Left lung (tissue), 14 donors: ENCODE measurements at places on chromosomes 5 and 9. TPM values are rescaled to one million over a fixed set of nuclear protein-coding genes. Genes with fewer than 3 reads are reported as not detected.

DNA sequence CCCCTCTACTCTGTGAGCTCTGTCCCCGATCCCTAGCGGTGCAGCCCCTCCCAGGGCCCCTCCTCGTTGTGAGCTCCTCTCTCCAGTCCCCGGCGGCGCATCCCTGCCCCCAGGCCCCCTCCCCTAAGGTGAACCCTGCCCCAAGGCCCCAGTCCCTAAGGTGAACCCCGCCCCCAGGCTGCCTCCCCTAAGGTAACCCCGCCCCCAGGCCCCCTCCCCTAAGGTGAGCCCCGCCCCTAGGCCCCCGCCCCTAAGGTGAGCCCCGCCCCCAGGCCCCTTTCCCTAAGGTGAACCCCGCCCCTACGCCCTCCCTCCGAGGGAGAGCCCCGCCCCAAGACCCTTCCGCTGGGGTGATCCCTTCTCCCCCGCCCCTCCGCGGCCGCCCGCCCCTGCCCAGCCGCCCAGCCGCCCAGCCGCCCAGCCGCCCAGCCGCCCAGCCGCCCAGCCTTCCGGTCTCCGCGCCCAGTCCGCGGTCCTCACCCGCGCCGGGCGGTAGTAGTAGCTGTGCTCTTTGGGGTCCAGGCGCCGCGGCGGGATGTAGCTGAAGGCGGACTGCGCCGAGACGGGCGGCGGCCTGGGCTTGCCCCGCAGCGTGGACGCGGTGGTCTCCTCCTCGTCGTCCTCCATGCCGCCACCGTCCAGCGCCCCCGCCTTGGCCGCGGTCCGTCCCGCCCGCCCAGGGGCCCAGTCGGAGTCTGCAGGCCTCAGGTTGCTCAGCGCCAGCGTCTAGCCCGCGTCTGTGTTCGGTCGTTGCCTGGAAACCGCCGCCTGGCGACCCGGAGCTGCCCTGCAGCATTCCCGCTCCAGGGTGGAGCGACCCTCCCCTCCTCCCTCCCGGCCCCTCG is at the start of gene CFAP90:
Gene CFAP90, minus strand, starts transcription at position 739 of the 845 bp plus-strand sequence. Its CDS starts 112 bp downstream, at position 627.
- DNase-seq = peak; percentile 89

DNA sequence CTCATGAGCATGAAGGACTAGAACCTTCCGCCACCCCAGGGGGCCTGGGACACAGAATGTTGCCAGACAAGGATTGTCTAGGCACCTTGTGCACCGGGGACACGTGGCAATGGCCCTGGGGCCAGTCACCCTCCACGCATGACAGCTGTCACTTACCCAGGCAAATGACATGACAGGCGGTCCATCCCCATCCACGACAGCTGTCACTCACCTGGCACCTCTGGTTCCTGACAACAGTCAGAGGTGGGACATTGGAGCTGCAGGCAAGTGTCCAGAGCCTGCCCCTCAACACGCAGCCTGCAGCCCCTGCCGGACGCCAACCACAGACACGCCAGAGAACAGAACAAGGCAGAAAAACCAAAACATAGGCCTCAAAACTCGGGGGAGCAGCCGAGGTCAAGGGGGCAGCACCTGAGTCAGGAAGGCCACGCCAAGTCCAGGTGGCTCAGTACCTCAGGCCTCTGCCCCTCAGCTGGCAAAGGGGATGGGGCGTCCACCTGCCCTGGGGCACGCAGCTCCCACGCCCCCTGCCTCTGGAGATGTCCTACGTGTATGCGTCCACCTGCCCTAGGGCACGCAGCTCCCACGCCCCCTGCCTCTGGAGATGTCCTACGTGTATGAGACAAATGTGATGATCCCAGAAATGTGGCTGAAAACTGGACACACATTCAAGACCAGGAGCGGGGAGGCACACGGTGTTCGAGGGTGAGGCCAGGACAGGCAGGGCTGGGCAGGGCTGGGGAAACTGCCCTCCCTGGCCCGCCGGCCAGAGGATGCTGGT is 14.5 kb downstream of the VAV2 start:
- no peak for DNase-seq

Gene CSF2
- polyA plus RNA-seq = 0.44 TPM

- DNase-seq = no peak
Measured at GRCh38 chr5:132176987-132177386, 50.7 kb downstream of the P4HA2 start.

GRCh38 chr9:14272927-14273528 is 40.9 kb downstream of the NFIB start:
- no peak for DNase-seq

DNA sequence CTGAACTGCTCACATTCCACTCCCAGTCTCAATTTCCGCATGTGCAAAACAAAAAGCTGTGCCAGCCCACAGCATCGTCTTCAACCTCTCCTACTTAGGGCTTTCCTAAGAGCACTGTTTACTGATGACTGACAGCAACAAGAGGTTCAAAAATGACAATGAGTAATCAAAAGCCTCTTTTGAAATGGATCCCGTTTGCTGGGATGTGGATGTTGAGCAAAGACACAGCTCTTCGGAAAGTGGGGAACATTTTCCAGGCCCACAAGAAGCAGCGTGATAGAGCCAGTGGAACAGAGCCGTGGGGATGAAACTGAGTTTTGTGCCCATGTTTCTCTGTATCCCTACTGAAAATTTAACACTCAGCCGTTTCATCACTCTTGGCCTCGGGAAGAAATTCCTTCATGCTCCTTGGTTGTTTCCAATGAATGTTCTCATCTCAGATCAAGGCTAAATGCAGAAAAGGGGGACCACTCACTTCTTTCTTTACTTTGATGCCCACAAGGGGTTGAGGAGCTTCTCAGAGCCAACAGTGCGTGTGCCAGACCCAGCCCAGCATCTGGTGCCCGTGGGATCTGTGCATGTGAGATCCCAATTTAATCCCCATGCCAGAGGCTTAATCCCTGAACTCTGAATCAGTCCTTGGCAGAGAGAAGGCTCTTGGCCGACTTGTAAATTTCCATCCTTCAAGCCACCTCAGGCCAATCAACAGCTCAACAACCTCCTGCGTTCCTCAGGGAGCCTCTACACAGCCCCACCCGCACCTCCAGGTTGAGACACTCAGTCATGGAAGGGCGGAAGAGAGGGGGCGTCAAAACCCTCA is 230.2 kb upstream of the DAPK1 start:
- no peak for DNase-seq

DNA sequence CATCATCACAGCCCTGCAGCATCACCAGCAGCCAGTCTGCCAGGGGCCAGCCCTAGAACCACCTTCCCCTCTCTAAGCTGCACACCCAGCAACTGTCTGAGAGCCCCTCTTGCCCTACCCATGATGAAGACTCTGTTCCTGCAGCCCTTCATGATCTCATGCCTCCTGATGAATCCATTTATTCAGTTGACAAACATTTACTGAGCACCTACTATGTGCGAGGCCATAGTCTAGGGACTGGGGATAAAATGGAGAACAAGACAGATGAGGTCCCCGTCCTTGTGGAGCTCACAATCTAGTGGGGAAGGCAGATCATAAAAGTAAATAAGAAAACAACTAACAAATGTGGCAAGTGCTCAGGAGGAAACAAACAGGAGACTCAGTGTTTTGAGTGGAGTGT is 96.3 kb downstream of the PCDH1 start:
- no peak for DNase-seq

DNA sequence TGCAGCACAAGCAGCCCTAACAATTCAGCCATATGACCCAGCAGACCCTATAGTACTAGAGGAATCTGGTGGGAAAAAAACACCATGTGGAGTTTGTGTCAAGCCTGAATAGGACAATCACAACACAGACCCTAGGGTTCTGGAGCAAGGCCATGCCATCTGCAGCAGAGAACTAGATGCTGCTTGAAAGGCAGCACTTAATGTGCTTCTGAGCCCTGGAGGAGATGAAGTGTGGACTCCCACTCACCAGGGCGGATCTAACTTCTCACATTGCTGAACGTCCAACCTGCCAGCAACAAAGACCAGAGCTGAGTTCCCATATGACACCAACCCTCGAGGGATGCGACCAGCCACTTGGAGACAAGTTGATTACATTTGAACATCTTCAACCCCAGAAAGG is 43.2 kb downstream of the GABBR2 start:
- no peak for DNase-seq

Gene TIMD4
- polyA plus RNA-seq = 1.2 TPM

Gene ANKRD55
- 0.67 TPM for polyA plus RNA-seq

DNA sequence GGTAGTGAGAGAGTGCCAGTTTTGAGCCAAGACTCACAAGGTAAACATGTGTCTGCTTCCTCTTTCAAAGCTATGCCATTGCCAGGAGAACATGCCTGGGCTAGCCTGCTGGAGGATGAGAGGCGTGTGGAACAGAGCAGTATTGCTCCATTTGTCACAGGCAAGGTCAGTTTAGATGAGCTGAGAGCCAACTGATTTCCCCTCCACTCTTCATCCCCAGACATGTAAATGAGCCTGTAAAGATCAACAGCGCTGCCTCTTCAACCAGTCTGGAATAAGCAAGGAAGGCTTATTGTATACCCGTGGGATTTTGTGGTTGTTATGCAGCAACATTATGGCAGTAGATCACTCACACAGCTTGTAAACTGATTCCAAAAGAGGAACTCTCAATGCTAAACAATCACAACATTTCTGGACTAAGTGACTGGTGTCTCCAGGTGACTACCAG is 8.2 kb upstream of the GDNF start:
- DNase-seq = no peak

DNA sequence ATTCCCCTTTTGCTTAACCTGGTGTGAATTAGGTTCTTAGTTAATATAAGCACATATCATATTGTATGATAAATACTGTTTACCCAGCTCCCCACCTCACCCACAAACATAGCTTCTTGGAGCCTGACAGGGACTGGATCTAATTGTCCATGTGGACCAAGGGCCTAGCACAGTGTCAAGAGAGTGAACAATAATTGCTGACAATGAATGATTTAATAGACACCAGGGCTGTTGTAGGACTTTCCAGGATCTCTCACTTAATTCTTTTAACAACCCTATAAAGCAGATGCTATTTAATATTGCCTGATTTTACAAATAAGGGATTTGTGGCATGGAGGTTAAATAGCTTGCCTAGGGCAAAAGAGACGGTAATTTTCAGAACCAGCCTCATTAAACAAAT is 24.8 kb downstream of the AK3 start:
- no peak for DNase-seq

DNA sequence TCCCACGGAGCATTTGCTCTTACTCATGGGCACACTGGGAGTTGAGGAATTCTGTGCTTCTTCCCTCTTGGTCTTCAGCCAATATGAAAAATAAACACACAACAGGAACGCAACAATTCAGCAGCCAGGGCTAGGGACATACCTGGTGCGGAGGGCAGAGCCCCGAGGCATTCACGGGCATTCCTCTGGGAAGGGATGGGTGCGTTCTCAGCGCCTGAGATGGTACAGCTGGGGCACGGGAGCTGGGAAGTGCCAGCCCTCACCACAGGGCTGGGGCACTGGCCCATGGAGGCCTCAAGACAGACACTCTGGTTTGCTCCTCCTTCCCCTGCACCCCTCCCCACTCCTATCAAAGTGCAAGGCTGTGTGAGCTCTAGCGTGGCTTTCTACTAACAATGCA is 2.1 kb downstream of the SLC6A3 start:
- DNase-seq = no peak

- DNase-seq = no peak
Measured at GRCh38 chr9:8157683-8158324, 358.2 kb upstream of the DMAC1 start.

Gene RNF183
- polyA plus RNA-seq = 0.59 TPM

Gene SNX2
- polyA plus RNA-seq = 99.1 TPM

Gene LHX6
- polyA plus RNA-seq = 25.4 TPM

DNA sequence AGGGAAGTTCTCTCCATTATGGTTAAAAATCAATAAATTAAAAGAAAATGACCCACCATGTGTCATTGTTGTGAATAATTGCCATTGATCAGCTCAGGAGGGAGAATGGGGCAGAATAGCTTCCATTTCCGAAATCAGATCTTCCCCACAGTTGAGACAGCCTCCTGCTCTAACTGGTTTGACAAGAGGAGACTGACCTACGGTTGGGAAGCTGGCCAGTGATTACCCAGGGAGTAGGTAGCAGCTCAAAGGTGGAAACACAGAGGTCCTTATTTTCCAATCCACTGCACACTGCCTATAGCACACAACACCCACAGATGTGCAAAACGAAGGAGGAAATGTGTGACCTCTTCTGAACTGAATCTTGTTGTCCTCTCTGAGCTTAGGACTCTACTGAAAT is 69.0 kb upstream of the DAPK1 start:
- DNase-seq = no peak

GRCh38 chr5:1162751-1163150 is 38.6 kb upstream of the SLC6A19 start:
- DNase-seq = no peak

- no peak for DNase-seq
Measured at GRCh38 chr9:127642082-127642740, 30.1 kb downstream of the STXBP1 start.

DNA sequence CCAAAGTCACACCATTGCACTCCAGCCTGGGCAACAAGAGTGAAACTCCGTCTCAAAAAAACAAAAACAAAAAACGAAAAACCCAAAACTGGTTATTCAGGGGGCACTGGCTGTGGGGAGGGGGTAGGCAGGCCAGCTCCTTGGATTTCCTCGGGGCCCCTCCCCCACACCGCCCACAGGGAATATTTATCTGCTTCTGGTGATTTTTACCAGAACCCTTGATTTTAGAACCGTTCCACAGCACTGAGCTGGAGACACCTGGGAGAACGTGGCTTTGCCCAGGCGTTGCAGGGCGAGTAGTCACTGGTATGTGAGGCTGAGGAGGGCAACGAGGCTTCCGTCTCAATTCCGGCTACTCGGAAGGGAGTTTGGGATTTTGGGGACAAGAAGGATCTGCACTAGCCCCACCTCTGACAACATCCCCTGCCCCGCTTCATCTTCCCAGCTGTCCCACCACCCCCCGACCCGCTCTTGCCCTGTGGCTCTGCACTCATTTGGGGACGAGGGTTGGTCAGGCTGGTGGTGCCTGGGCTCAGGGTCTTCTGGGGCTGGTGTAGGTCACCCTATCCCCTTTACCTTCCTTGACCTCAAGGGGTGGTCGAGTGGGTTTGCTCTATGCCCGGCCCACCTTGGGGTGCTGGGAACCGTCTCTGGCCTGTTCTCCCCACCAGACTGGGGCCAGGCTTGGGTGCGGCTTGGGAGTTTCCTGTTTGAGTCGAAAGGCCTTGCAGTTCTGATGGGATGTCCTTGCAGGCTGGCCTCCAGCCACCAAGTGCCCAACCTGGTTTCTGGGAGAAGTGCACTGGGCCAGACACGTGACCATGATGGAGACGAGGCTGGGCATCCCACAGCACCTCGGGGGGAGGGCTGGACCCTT is 3.5 kb downstream of the AHRR start:
- no peak for DNase-seq

GRCh38 chr5:67287510-67288268 is 91.1 kb upstream of the CD180 start:
- no peak for DNase-seq

GRCh38 chr9:124659099-124659659 is 111.9 kb downstream of the NR6A1 start:
- peak; percentile 87 for DNase-seq

Gene SLC6A19
- 0.14 TPM for polyA plus RNA-seq

Gene PRR16
- 11.4 TPM for polyA plus RNA-seq

GRCh38 chr5:168734119-168734518 is 155.0 kb upstream of the PANK3 start:
- DNase-seq = no peak
